Omental fat pad (tissue), 4 donors: ENCODE measurements at places on chromosomes 1 and 21. TPM values are rescaled to one million over a fixed set of nuclear protein-coding genes. Genes with fewer than 3 reads are reported as not detected.

GDAP2 gene
- total RNA-seq: 22.5 TPM

LGALS8 gene
- total RNA-seq: 129 TPM

KCNJ6 gene
- total RNA-seq: not detected

PRDM16 gene
- 2.8 TPM for total RNA-seq

TMPRSS3 gene
- 8.7 TPM for total RNA-seq

RAP1GAP gene
- not detected for total RNA-seq

RCSD1 gene
- 11.7 TPM for total RNA-seq
